ENCODE measurements at places on chromosomes 16 and 17.

DNA sequence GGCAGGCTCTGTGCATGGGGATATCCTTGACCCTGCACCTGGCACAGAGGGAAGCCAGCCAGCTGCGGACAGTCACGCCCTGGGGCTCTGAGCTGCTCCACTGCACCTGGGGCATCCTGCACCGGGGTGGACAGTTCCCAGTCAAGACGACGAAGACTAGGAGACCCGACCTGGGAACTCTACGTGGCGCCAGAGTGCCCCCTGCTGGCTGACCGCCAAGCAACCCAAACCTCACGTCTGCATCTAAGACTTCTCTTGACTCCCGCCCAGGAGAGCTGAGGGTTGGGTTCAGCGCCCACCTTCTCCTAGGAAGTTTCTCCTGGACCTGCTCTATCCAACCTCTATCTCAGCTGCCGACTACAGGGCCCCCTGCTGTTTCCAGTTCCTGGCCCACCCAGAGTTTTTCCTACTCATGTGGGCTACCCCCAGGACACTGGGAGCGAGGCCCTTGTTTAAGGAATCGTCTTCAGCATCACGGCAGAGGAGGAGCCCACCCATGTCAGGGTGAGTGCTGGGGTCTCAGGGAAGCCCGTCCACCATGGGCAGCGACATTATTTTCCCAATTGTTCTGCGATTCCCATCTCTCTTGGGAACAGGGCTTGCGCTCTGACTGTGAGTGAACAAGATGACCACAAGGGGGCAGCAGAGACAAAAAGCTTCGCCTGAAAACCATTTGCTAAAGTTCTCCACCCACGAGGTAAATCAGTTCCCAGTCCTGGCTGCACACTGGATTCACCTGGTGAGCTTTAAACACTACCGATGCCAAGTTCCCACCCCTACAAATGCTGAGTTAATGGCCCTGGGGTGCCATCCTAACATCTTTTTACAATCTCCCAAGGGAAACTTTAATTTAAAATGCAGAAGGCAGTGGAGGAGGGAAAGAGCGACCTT is 29.3 kb downstream of the TLE7 start:
- peak; percentile 53 for DNase-seq

DNA sequence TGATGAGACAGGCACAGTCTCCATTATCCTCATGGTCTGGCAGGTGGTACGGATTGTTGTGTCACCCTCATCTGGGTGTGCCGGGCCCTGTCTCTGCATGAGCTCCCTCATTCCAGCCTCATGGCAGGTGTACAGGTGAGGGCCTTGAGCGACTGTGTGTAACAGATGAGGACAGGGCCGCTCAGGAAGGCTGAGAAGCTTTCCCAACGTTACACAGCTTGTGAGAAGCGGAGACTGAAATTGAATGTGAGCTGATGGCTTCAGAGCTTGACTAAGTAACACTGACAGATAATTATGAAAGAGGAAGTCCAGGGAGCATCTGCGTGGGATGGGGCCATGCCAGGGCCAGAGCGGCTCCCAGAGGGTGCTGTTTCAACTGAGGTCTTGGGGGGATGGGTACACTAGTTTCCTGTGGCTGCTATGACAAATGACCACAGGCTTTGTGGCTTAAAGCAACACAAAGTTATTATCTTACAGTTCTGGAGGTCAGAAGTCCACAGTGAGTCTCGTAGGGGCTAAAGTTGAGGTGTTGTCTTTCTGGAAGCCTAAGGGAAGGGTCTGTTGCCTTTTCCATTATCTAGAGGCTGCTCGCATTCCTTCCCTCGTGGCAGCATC is 36.7 kb downstream of the CMIP start:
- no peak for DNase-seq

DNA sequence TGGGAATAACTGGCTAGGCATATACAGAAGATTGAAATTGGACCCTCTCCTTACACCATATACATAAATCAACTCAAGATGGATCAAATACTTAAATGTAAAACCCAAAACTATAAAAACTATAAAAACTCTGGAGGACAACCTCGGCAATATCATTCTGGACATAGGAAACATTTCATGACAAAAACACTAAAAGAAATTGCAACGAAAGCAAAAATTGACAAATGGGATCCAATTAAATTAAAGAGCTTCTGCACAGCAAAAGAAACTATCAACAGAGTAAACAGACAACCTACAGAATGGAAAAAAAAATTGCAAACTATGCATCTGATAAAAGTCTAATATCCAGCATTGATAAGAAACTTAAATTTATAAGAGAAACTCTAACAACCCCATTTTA is 503.7 kb upstream of the C16orf82 start:
- no peak for DNase-seq

GRCh38 chr17:9241371-9241712 is 220.0 kb downstream of the NTN1 start:
- no peak for DNase-seq

GRCh38 chr16:50615891-50616290 is 65.2 kb downstream of the SNX20 start:
- no peak for DNase-seq

DNA sequence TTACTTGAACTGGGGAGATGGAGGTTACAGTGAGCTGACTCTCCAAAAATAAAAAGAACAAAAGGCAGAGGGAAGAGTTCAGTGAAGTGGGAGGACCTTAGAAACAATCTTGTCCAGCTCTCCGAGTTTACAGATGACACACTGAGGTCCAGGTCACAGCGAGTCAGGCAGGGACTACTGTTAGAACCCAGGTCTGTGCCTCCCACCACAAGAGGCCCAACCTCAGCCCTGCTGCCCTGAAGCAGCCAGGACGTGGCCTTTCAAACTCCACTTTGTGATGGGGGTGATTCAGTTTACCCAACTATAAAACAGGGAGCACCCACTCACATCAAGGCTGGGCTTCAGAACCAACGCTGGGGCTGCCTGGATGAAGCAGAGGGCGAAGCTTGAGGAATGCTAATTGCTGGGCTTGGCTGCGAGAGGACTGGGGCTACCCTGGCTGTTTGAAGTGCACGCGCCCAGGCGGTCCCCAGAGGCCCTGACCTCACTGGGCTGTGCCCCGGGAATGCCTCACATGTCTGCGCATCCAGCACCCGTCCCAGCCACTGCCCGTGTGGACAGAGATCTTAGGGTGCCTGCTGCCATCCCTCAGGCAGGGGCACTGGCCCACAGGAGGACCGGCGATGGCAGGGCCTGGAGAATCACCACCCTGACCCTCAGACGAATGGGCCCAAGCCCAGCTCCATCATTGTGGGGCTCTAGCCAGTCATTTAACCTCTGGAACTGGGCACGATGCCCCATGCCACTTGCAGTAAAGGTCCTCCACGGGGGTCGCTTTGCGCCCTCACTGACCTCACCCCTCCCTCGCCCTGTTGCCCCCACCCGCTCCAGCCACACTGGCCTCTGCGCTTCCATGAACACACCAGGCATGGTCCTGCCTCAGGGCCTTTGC is 11.4 kb downstream of the SLC5A10 start:
- DNase-seq, result no peak

- DNase-seq, result no peak
Observed at GRCh38 chr16:2162676-2163118, 7.1 kb downstream of the TRAF7 start.

GRCh38 chr17:44606658-44607057 is 49.4 kb downstream of the FZD2 start:
- DNase-seq, result no peak

- no peak for DNase-seq
Observed at GRCh38 chr16:29993903-29994599, 1.4 kb downstream of the HIRIP3 start.

GRCh38 chr17:76932402-76933333 is 64.5 kb downstream of the MGAT5B start:
- no peak for DNase-seq

- DNase-seq, result no peak
Observed at GRCh38 chr16:78240459-78241222, 141.2 kb downstream of the WWOX start.

- DNase-seq, result no peak
Observed at GRCh38 chr16:11138769-11139325, 117.2 kb downstream of the SOCS1 start.

GRCh38 chr16:22073350-22073749 is 19.0 kb upstream of the VWA3A start:
- no peak for DNase-seq

GRCh38 chr17:81309140-81309858 is 14.2 kb upstream of the SLC38A10 start:
- no peak for DNase-seq

DNA sequence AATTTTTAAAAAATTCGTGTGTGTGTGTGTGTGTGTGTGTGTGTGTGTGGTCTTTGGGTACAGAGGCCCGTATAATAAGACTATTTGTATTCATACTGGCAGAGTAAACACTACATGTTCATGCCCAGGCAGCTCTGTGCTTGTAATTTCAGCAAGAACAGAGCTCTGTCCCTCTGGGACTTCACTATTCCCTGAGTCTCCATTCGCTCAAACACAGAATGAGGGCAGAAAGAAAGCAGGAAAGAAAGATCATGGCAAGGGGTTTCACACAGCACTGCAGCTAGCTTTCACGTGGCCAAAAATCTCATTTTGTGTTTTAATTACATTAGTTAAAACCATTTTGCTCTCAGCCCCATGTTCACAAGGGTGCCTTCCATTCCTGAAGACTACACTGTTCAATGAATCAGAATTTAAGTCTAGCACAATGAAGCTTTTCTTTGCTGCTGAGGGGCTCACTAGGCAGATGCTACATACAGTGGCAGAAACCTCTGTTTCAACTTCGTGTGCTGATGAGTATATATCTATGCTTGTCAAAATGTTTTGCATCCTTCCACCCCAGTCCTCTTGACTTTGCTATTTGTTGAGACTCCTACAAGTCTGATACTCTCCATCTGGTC is 198.4 kb upstream of the C17orf78 start:
- DNase-seq, result no peak

GRCh38 chr16:79721270-79721669 is 120.7 kb upstream of the MAF start:
- DNase-seq, result no peak

GRCh38 chr16:24834459-24835335 is 11.1 kb upstream of the SLC5A11 start:
- no peak for DNase-seq

DNA sequence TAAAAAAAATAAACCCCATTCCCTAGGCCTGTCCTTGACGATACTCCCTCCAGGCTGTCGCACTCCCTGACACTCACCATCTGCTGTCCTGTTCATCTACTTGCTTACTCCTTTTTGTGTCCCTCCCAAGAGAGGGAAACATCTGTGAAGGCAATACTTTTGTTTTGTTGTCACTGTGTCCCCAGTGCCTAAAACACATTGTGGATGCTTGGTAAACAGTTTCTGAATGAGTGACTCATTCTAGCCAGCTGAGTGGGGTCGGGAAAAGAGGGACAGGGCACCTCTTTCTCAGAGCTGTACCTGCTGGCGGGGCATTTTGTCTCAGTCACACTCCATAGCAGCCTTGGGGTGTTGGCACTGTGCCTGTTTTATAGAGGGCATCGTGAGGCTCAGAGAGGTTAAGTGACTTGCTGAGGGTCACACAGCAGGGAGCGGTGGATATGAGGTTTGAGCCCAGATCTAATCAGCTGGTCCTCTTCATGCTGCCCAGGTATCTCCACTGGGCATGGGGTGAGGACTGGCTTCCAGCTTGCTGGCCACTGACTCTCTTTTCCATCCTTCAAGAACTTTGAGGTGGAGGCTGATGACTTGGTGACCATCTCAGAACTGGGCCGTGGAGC is 15.6 kb downstream of the MAP2K3 start:
- DNase-seq, result no peak

GRCh38 chr17:65551267-65552040 is 10.0 kb downstream of the AXIN2 start:
- DNase-seq, result no peak

GRCh38 chr17:48024149-48025039 is 13.2 kb downstream of the COPZ2 start:
- DNase-seq, result peak; percentile 20

DNA sequence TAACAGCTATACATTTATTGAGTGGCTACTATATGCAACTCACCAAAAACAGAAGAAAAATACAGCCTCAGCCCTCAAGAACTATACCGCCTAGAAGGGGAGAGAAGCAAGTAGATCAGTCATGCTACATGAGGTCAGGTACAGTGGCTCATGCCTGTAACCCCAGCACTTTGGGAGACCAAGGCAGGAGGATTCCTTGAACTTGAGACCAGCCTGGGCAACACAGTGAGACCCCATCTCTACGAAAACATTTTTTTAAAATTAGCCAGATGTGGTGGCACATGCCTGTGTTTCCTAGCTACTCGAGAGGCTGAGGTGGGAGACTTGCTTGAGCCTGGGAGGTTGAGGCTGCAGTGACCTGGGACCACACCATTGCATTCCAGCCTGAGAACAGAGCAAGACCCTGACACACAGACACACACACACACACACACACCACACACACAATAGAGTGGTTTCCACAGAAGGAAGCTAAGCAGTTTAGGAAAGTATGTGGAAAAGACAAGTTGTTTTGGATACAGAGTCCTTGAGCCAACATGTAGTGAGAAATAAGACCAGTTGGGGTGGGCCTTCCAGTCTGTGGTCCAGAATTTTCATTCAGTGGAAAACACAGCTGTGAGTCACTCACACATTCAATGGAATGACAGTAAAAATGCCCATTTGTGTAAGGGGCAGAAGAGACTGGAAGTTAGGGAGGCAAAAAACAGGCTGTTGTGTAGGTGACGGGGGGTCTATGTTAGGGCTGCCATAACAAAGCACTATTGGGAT is 10.7 kb upstream of the SNTB2 start:
- no peak for DNase-seq

- no peak for DNase-seq
Observed at GRCh38 chr16:85908444-85908843, 9.5 kb downstream of the IRF8 start.

- DNase-seq, result no peak
Observed at GRCh38 chr16:66740533-66740932, 10.9 kb downstream of the DYNC1LI2 start.

DNA sequence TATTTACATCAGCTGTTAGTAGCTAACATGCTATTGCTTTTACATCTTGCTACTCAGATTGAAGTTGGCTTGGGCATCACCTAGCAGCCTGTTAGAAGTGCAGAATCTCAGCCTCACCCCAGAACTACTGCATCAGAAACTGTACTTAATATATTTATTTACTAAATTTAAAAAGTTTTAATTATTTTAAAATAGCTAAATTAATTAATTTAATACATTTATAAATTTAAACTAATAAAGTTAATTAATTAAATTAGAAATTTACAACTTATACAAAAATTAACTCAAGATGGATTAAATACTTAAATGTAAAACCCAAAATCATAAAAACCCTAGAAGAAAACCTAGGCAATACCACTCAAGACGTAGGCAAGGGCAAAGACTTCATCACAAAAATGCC is 38.9 kb upstream of the GNA13 start:
- DNase-seq, result no peak

GRCh38 chr16:70437582-70438557 is 1.0 kb downstream of the ST3GAL2 start:
- DNase-seq, result no peak
